ENCODE measurements at places on chromosomes 13 and 19.

DNA sequence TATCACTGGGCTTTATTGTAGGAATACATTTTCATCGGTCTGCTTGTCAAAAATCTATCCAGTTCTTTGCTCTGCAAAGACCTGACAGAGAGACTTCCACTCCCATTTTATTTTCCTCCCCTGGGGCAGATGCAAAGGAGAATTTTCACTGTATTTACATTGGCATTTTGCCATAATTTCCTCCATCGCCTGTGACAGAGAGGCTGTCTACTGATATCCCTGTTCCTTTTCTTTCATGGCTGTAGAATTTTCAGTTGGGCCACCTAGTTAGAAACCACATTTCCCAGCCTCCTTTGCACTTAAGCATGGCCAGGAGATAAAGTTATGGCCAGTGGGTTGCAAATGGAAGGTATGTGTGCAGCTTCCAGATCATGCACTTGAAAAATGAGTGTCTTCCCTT lies 89.3 kb downstream of the NUFIP1 start:
- DNase-seq, result no peak

DNA sequence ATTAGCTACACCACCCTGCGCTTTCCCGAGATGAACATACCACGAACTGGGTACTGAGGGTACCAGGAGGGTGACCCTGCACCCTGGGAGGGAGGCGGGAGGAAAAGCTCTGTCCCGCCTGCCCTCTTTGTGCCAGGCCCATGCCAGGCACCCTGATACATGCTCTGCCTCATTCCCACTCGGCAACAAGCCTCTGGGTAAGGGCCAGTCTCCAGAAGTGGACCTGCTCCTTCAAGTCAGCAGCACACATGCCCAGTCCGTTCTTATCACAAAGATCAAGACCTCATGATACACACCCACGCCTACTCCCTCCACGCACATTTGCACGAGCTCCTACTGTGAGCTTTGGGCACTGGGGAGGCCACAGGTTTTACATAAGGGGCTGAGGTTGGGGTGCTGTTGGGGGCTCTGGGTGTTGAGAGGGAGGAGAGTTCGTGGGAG lies 2.0 kb upstream of the FFAR1 start:
- no peak for DNase-seq

DNA sequence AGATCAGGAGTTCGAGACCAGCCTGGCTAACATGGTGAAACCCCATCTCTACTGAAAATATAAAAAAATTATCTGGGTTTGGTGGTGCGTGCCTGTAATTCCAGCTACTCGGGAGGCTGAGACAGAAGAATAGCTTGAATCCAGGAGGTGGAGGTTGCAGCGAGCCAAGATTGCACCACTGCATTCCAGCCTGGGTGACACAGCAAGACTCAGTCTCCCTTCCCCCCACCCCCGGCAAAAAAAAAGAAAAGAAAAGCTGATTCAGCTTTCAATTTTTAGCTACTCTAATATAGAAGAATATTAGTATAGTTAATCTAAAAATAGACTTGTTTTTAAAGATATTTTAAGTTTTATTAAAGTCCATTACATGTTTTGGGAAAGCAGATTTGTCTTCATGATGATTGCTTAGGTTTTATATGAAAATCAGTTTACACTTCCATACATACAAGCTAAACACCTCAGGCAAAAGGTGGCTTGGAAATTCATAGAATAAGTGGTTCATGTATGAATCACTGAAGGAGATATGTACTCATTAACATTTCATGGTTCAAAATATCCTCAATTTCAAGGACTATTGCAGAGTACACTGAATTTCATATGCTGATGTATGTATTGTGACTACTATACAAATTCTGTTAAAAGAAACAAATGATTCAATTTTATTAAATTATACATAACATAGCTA lies 165.2 kb downstream of the TDRD3 start:
- peak; percentile 22 for DNase-seq

DNA sequence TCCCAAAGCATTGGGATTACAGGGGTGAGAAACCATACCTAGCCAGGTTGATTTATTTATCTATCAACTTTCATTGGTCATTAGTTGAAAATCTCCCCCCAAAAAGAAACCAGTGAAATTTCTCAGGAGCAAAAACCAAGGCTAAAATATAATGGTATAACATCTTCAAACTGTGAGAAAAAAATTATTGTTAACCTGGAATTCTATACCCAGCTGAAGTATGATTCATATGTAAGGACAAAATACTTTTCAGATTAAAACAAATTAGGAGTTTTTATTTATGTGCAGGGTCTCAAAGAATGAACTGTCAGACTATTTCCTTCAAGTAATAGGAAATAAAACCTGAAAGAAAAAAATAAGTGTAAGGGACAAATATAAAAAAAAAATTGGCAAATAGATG lies 1053.9 kb downstream of the UQCRFS1 start:
- no peak for DNase-seq

GRCh38 chr19:488505-489417 lies 7.5 kb upstream of the MADCAM1 start:
- peak; percentile 82 for DNase-seq

DNA sequence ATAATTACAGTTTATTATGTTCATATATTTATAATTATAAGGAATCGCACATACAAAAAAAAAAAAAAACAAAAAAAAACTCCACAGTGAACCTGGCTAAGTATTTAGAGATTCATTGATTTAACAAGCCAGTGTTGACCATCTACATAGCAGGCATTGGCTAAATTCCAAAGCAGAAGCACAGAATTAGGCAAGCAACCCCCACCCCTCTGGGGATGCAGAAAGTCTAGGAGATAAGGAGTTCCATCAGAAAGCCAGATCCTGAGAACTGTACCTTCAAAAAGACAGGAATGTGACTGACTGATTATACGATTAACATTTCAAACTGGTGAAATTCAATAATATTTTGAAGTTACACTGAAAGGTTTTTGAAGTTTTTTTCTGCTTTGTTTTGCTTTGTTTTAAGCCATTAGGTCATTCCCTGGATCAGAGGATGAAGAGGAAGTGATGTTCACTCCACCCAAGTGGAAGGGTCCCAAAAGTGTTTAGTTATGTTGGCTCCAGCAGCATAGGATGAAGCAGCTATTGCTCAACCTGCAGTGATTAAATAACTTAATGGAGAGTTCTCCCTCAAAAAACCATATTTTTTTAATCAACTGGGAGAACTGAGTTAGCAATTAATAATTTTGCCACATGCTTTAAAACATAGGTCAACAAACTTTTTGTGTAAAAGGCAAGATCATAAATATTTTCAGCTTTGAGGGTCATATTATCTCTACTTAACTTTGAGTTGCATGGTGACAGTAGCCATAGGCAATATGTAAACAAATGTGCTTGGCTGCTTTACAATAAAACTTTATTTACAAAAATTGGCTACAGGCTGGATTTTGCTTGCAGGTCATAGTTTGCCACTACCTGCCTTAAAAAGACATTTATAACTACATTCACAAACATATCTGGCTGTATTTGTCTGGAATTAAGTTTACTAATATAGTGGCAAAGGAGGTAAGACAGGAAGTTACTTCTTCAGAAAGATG lies 49.6 kb downstream of the DOCK9 start:
- DNase-seq, result peak; percentile 81

DNA sequence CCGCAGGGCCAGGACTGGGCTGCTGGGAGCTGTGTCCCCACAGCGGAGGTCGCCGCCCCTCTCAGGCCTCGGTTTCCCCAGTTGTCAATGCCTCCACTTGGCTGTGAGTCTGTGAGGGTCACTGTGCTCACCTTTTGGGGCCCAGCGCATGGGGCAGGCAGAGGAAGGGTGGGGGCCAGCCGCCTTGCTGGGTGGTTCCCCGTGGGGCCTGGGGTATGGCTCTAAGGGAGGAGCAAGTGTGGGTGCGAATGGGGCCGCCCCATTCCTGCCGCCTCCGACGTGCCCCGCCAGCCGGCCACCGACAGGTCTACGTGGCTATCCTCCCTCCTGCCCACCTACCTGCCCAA lies 800 bp upstream of the FGF22 start:
- no peak for DNase-seq

- no peak for DNase-seq
Measured at GRCh38 chr19:42111384-42111783, 20.9 kb downstream of the POU2F2 start.

GRCh38 chr19:11949201-11949600 lies 15.6 kb upstream of the ZNF763 start:
- DNase-seq, result no peak

GRCh38 chr19:37572203-37572602 lies 22.4 kb downstream of the ZNF571 start:
- no peak for DNase-seq

GRCh38 chr13:44818016-44818415 lies 171.3 kb downstream of the NUFIP1 start:
- DNase-seq, result peak; percentile 91

GRCh38 chr19:11931051-11931450 lies 6.1 kb downstream of the ZNF700 start:
- DNase-seq, result no peak

- no peak for DNase-seq
Measured at GRCh38 chr13:19769854-19770253, 12.9 kb downstream of the PSPC1 start.

GRCh38 chr19:53642381-53643099 lies 10.7 kb downstream of the DPRX start:
- DNase-seq, result no peak

DNA sequence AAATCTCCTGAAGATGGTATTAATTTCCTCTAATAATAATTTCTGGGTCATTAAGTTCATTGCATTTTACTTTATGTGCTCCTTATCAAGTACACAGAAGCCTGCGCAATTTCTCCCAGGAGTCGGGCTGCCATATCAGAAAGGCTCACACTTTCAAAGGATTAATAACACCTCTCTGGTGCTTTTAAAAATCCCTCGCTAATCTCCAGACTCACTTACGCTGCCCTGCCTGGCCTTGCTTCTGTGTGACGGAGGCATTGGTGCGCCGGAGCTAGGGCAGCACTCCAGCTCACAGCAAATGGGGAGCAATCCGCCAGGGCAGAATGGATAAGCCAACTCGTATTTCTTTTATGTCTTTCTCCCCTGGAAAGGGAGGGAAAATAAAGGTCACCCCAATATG lies 300.8 kb downstream of the EFNB2 start:
- DNase-seq, result no peak

DNA sequence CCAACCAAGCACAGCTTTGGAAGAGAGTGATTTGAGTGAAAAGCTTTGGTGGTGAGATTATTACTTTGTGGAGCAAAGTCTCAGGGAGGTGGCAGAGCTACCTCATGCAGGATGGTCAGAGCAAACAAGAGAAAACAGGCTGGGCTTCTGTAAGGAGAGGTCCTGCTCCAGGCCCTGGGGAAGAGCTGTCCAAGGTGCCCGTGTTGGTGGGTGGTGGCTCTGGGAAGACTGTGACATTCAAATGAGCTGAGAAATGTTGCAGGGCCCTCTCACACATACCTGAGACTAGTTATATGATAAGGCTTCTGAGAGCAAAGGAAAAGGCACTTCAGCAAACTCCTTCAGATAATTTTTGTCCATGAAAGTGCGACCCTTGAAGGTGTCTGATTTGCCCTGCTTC lies 205.5 kb upstream of the SOX21 start:
- no peak for DNase-seq
